ENCODE measurements at places on chromosomes 1 and 21. TPM values are rescaled to one million over a fixed set of nuclear protein-coding genes. Genes with fewer than 3 reads are reported as not detected.

- peak overlapping the region; percentile 8 for H3K4me3 ChIP-seq
- peaks cover 3% of the 10 kb centered on the region for H3K27me3 ChIP-seq
- no peaks in the 10 kb centered on the region for H3K36me3 ChIP-seq
- H3K4me1 ChIP-seq = peaks cover 28% of the 10 kb centered on the region
These were observed 47.2 kb downstream of the HSD3B1 start for GRCh38 chr1:119554183-119554582.

CD34 gene
- total RNA-seq = 0.34 TPM

DNA sequence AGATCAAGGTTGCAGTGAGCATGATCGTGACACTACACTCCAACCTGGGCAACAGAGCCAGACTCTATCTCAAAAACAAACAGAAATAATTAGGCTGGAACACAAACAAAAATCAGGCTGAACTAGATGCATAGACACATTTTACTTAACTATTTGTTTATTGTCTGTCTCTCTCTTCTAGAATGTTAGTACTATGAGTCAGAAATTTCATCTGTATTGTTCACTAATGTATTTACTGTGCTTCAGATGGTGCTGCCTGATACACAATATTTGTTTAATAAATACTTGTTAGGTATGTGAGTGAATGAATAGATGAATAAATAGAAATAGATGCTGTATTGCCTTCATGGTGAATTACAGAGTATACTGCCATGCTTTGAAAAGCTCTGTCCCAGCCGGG, 6.0 kb upstream of the LIN28A start:
- H3K36me3 ChIP-seq = no peaks in the 10 kb centered on the region
- peaks cover 22% of the 10 kb centered on the region for H3K27me3 ChIP-seq
- no peak overlapping the region for H3K4me3 ChIP-seq
- no peak overlapping the region for H3K27ac ChIP-seq

- no peaks in the 10 kb centered on the region for H3K27me3 ChIP-seq
- peak overlapping the region; percentile 65 for H3K27ac ChIP-seq
- H3K36me3 ChIP-seq = no peaks in the 10 kb centered on the region
- H3K4me1 ChIP-seq = peaks cover 11% of the 10 kb centered on the region
- H3K4me3 ChIP-seq = no peak overlapping the region
These were observed 14.0 kb upstream of the THEMIS2 start for GRCh38 chr1:27858072-27858948.

KRTAP7-1 gene
- not detected for total RNA-seq

HNRNPR gene
- total RNA-seq = 210 TPM

DNA sequence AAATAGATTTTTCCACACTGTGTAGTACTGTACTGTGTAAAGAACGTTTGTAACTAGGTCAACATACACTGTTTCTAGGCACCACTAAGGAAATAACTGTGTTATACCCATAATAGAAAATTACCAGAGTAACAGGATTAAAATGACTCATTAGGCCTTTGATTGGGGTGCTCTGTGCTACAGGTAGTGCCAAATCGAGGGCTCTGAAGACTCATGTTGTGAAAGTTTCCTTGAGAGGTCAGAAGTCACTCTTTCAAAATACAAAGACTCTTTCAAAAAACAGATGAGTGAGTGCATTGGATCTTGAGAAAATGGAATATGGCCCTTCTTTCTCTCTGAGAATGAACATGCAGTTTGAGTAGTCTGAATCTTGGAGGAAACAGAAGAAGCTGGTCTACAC, 143.0 kb downstream of the MRPL39 start:
- H3K4me1 ChIP-seq = no peaks in the 10 kb centered on the region
- no peak overlapping the region for H3K27ac ChIP-seq
- no peaks in the 10 kb centered on the region for H3K36me3 ChIP-seq
- H3K4me3 ChIP-seq = no peak overlapping the region

DNA sequence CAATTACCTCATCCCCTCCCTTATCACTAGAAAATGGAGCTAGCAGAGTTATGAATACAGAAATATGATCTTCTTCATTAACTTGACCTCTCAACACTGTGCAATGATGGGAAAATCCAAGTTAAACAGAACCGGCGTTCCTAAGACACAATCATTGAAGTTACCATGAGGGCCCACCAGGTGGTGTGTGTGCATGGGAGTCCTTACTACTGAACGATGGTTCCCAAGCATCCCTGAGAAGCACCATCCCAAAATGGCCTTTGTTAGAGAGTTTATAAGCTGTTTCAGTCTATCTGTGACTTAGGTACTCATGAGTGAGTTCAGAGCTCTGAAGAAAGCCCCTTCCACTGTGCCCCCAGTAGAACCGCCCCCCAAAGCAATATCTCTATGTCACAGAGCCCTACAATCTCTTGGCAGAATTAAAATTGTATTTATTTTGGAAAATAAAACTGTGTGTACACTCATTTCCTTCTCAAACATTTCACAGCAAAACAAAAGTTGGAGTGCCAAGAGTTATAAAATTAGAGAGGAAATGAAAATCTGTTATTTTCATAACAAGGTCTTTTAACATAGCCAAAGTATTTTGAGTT, 56.8 kb downstream of the PLD5 start:
- no peaks in the 10 kb centered on the region for H3K36me3 ChIP-seq
- no peak for DNase-seq
- H3K4me1 ChIP-seq = peaks cover 5% of the 10 kb centered on the region
- no peak overlapping the region for H3K27ac ChIP-seq

PEAR1 gene
- 11.7 TPM for total RNA-seq

- peaks cover 6% of the 10 kb centered on the region for H3K36me3 ChIP-seq
- peaks cover 24% of the 10 kb centered on the region for H3K4me1 ChIP-seq
- no peak overlapping the region for H3K27ac ChIP-seq
- no peak for DNase-seq
- H3K27me3 ChIP-seq = peaks cover 16% of the 10 kb centered on the region
These were observed 5.5 kb upstream of the TGFBR3 start for GRCh38 chr1:91891454-91891853.

GRCh38 chr1:66245691-66246090, 288.3 kb upstream of the SGIP1 start:
- H3K36me3 ChIP-seq = no peaks in the 10 kb centered on the region
- H3K27ac ChIP-seq = no peak overlapping the region
- H3K4me3 ChIP-seq = no peak overlapping the region
- H3K27me3 ChIP-seq = peaks cover 3% of the 10 kb centered on the region

GRCh38 chr1:224639426-224639975, 23.4 kb downstream of the CNIH3 start:
- no peaks in the 10 kb centered on the region for H3K36me3 ChIP-seq
- DNase-seq = no peak
- no peak overlapping the region for H3K27ac ChIP-seq

- DNase-seq = no peak
- H3K4me1 ChIP-seq = no peaks in the 10 kb centered on the region
- H3K4me3 ChIP-seq = no peak overlapping the region
- H3K36me3 ChIP-seq = no peaks in the 10 kb centered on the region
- no peak overlapping the region for H3K27ac ChIP-seq
These were observed 177.5 kb upstream of the DUSP10 start for GRCh38 chr1:221919341-221919740.

DNA sequence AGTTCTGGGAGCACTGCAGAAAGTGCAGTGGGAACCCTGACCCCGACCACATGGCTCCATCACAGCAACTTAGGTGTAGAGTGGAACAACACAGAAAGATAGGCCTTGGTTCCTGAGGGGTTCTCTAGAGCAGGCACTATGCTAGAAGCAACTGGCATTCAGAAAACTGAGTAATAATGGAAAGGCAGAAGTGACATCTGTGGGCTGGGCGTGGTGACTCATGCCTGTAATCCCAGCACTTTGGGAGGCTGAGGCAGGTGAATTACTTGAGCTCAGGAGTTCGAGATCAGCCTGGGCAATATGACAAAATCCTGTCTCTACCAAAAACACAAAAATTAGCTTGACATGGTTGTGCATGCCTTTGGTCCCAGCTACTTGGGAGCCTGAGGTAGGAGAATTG, 5.3 kb downstream of the MRPS15 start:
- no peak for DNase-seq
- no peaks in the 10 kb centered on the region for H3K4me1 ChIP-seq

SDC3 gene
- 54.2 TPM for total RNA-seq

DNA sequence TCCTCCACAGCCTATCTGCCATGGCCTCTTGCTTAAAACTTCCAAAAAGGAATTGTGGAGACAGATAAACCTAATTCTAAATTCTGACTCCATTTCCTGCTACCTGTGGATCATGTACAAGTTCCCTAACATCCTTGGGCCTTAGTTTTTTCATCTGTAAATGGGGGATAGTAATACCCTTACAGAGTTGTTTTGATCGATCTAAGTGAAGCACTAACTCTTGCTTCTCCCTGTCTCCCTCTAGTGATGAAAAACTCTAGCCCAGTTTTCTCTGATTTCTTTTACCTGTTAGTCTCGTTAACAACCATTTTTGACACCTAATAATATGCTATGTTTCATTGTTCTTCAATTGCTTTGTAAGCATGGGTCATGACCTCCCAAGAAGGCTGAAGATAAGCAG, 65.9 kb downstream of the TM2D1 start:
- no peaks in the 10 kb centered on the region for H3K36me3 ChIP-seq
- H3K27ac ChIP-seq = no peak overlapping the region
- H3K4me3 ChIP-seq = no peak overlapping the region
- H3K27me3 ChIP-seq = no peaks in the 10 kb centered on the region
- no peaks in the 10 kb centered on the region for H3K4me1 ChIP-seq

KCND3 gene
- total RNA-seq = 1.2 TPM

DNA sequence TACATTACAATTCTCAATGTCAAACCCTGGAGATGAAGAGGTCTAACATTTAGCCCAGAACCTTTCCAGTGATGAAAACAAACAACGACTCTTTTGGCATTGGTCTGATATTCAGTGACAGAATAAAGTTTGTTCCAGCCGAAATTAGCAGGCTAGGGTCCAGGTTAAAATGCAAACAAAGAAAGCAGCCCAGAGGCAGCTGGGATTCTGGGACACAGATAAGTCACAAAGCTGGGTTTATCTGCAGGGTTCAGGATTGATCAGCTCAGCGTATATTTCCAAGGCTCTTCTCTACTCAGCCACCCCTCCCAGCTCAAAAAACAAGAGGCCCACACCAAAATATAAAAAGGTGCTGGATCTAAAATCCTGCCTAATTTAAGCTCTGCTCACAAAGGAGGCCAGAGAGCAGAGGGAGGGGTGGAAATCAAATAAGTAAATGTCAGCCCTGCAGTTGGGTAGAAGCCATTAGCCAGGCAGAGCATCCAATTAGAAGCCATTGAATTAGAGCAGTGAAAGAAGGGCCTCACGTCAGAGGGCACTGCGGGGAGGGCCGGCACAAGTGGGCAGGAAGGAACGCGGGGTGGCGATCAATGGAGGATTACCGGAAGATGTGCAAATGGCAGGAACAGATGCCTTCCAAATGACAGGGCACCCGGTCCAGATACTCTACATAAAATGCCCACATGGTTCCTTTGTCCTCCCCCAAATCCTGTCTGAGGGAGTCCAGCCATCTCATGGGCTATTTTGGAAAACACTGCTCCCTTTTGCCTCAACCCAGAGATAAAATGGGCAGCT, 3.2 kb upstream of the KLHDC8A start:
- H3K4me1 ChIP-seq = peaks cover 24% of the 10 kb centered on the region
- no peaks in the 10 kb centered on the region for H3K36me3 ChIP-seq
- H3K27ac ChIP-seq = no peak overlapping the region
- H3K27me3 ChIP-seq = peaks cover 17% of the 10 kb centered on the region
- no peak overlapping the region for H3K4me3 ChIP-seq

GRCh38 chr1:203103216-203103615, 17.4 kb upstream of the MYOG start:
- H3K27me3 ChIP-seq = peaks cover 17% of the 10 kb centered on the region
- H3K4me1 ChIP-seq = peaks cover 13% of the 10 kb centered on the region
- no peak for DNase-seq

GRCh38 chr21:45322231-45322959, 34.7 kb upstream of the POFUT2 start:
- peaks cover 22% of the 10 kb centered on the region for H3K4me1 ChIP-seq
- no peak for DNase-seq

GRCh38 chr1:227299688-227300087, 18.6 kb downstream of the CDC42BPA start:
- H3K27ac ChIP-seq = peak overlapping the region; percentile 71
- H3K27me3 ChIP-seq = no peaks in the 10 kb centered on the region
- H3K36me3 ChIP-seq = no peaks in the 10 kb centered on the region
- no peak overlapping the region for H3K4me3 ChIP-seq
- DNase-seq = no peak

Data from type B pancreatic cell (in vitro differentiated cells).